ENCODE measurements at places on chromosomes 12 and 14.

- DNase-seq, result peak; percentile 46
Measured at GRCh38 chr12:123971770-123972456, 718 bp downstream of the CCDC92 start.

GRCh38 chr14:38357557-38357956 lies 101.7 kb upstream of the CLEC14A start:
- DNase-seq, result peak; percentile 85

DNA sequence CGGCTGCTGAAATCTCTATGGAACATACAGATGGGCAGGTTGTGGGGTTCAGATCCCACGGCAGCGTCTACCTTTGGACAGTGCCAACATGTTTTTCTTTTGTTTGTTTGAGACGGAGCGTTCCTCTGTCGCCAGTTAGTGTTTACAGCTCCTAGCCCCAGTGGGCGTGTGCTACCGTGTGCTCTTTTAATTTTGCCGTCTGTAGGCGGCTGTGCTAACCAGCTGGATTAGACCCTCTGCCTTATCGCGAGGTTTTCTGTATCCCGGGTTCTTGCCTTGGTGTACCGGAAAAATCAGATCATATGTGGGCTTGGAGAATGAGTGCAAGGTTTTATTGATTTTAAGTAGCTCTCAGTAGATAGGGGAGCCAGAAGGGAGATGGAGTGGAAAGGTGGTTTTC lies 9.8 kb upstream of the GALNT6 start:
- DNase-seq, result no peak

- no peak for DNase-seq
Measured at GRCh38 chr14:104424406-104425072, 155.0 kb upstream of the C14orf180 start.

- DNase-seq, result peak; percentile 11
Measured at GRCh38 chr12:86663716-86664115, 407.5 kb upstream of the MGAT4C start.

Measured in astrocyte (in vitro differentiated cells and primary cell).